Activated T-cell treated with anti-CD3 and anti-CD28 coated beads for 48 hours (primary cell): ENCODE measurements at places on chromosomes 4 and X.

DNA sequence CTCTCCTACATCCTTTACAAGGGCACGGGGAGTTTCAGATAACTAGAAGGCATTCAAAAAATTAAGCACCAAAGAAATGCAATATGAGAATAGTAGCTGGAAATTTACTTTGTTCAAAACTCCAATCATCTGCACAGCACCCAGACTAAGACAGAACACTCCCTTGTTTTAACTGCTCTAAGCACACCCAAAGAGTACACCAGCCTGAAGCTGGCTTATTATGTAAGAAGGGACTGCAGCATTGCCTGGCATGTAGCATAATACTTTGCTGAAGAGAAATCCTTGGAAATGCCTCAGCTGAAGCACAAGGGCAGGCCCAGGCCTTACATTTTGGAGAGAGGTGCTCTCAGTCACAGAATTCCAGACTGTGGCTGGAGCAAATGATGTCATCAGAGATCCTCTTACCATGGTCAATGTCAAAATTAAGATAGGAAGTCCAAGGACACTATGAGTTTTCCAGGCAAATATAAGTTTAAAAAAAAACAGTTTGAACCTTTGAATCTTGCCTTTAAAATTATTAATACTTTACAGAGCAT, 14.8 kb downstream of the ARHGEF6 start:
- no peak for DNase-seq

DNA sequence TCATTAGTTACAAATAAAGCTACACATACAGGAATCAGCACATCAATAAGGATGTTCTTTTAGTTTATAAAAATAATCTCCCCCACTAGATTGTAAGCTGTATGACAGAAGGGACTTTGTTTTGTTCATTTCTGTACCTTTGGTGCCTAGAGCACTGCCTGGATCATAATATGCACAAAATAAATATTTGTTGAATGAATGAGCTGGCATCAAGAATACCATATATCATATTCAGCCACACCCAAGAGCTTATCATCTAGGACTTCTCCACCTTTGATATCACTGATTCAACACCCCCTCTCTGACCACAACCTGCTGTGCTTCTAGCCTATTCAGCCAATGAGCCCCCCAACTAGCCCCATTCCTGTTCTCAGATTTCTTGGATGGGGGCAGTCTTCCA, 10.6 kb downstream of the SYTL4 start:
- DNase-seq: no peak

DNA sequence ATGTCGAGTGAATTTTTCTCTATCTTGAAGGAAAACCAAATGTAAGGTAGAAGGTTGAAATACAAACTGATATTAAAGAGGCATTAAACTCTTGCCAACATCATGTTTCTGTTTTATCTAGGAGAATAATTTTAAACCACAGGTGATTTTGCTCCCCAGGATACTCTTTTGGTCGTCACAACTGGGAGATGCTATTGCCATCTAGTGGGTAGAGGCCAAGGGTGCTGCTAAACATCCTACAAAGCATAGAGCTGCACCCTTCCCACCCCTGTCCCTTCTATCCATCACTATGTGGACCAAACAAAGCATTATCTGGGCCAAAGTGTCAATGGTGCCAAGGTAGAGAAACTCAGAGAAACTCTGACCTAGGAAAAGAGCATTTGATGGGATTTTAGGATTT, 154.6 kb upstream of the MAGEB2 start:
- no peak for DNase-seq

DNA sequence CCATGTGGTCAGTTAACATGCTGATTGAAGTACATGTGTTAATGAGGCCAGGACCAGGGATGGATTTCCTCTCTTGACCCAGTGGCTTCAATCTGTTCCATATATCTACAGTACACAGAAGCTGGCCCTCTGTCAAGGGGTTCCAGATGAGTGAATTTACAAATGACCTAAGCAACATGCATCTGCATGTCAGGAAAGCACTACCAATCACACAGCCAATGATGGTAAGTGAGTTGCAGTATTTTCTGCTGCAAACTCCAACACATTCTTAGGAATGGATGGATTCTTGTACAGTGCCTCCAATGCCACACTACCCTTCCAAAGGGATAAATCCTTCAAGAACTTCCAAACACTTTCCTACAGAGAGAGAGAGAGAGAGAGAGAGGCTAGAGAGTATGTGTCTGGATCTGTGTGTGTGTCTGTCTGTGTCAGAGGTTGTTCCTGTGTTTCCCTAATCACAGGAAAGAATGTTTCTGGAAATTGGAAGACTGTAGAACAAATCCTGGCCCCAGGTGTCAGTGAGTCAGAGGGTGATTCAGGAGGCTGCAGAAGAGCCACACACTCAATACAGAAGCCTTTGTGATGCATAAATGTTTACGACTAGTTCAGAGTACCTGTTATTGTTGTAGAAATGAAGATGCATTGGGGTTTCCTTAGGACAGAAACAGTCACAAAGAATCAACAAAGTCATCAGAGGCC, 107.5 kb downstream of the GUCY2F start:
- DNase-seq: no peak

DNA sequence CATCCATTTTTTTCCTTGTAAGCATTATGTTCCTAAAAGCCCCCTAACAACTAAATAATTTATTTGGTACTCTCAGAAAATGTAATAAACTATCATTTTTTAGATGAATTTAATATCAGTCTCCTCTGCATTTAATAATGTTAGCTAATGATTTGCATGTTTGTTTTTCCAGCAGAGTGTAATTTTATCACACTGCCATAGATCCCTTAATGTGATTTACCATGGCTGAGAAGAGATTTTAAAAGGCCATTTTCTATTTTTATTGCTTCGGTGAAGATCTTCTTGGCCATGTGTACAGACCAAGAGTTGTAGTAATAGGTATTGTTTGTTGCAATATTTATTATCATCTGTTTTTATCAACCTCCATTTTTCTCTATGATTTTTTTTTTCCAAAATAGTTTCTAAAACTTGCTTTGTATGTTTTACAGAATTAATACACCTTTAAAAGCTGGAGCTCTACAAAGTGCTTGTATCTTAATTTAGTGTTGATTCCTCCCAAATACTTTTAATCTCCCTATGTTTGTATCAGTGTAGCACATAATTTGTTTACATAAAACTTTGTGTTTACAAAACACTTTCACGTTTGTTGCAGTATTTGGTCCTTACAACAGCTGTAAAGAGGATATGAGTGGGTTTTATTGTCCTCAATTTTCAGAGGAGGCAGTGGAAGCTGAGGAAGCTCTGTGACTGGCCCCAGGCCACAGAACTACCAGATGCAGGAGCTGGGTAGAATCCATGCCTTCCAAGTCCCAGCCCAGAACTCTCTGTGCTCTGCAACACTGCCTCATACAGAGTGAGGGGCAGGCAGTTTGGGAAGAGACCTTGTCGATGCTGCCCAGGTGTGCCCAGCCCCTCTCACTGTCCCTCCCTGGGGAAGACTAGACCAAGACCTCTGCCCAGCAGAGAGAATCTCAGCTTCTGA, 58.1 kb downstream of the FAM114A1 start:
- DNase-seq: no peak

DNA sequence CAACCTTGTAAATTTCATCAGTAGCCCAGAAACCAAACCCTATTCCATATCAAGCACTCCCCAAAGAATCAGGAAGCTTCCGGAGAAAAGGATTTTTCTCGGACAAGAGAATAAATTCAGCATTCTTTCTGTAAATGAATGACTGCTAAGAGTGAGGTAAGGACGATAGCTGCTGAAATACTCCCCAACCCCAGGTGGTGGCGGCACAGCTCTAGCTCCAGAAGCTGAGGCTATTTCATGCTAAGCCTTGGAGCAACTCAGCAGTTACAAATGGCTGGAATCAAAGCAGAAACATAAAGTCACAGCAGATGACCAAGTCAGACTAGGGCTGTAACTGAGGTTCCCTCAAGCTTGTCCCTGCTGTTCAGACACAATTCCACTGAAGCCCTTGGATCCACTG, 13.9 kb upstream of the PCDH19 start:
- DNase-seq: no peak

DNA sequence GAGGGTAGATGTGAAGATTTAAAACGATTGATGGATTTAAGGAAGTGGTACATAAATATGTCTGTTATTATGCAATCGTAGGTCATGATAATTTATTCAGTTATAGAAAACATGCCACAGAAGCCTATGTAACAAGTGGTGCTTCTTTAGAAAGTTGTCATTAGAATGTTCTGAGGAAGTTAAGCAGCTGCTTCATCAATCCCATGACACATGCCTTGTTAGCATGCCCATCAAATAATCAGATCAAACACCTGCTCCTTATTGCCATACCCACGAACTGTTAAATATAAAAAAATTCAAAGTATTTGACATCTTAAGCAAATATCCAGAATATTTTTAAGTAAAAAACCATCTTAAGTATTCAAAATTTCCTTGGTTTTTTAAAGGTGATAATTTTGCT, 76.4 kb upstream of the MYOZ2 start:
- DNase-seq: no peak

DNA sequence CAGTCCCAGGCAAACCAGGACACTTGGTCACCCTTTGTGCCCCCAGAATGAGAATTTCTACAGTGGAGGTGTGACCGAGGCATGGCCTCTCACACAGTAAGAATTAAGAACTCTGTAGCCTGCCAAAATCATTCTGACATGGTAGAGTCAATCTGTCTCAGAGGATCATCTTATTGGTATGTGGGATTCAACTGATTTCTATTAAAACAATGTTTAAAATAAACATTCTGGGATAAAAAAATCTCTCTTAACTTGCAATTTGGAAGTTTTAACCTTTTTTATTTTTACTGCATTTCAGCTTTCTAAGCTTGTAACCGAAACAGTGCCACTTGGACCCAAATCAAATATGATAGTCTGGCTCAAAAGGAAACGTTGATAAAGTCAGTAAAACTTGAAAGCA, 165.4 kb upstream of the LDB2 start:
- DNase-seq: no peak
